NCI-H510A treated with DMSO at 0.1 percent for 48 hours (cell line): ENCODE measurements at places on chromosomes 7 and 10.

GRCh38 chr10:18743926-18744325, 84.7 kb downstream of the ARL5B start:
- no peak for DNase-seq

- no peak for DNase-seq
Measured at GRCh38 chr10:25758041-25758457, 176.0 kb upstream of the MYO3A start.

GRCh38 chr7:117020591-117020973, 67.3 kb downstream of the ST7 start:
- peak; percentile 34 for DNase-seq

- no peak for DNase-seq
Measured at GRCh38 chr10:87846023-87846422, 17.3 kb downstream of the KLLN start.

- DNase-seq, result no peak
Measured at GRCh38 chr7:55374213-55374612, 9.1 kb downstream of the LANCL2 start.

DNA sequence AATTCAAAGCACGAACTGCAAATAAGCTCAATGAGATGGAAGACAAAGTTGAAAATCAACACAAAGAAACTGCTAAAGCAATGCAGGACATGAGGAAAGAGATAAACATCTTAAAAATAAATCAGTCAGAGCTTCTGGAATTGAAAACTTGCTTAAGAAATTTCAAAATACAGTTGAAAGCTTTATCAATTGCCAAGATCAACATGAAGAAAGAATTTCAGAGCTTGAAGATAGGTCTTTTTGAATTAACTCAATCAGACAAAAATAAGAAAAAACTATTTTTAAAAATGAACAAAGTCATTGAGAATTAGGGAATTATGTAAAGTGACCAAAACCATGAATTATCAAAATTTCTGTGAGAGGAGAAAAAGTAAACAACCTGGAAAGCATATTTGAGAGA, 218.1 kb downstream of the CTNNA3 start:
- DNase-seq, result no peak

GRCh38 chr7:133114519-133114918, 32.6 kb upstream of the CHCHD3 start:
- DNase-seq, result no peak

DNA sequence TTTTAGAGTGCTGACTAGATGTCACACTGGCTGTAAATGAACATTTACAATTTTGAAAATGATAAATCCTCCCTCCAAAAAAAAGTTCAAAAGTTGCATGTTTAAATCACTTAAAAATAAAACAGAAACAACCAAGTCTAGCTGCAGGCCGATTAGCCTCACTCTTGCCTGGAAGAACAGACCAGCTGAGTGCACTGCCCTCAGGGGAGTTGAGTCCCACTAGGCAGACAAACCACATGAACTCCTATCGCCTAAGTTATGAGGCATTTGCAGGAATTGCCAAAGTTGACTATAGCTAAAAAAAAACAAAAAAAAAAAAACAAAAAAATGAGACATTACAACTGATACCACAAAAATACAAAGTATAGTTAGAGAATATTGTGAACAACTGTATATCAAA, 510.0 kb downstream of the ANKRD7 start:
- DNase-seq, result no peak

DNA sequence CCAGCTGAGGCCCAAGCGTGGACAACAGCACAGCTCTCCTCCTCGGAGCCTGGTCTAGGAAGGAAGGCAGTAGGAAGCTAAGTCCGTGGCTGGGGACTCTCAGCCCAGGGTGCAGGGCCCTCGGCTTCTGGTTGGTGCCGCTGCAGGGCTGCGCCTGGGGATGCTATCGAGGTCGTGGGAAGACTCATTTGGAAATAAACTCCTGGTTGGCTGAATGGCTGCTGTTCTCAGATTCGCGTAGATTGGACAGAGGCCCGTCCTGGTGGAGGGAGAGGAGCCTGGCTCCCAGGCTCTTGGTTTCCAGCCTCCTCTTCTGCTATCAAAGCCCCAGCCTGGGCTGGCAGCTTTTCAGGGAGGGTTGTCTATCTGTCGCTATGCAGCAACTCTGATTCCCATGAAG, 152.6 kb upstream of the FZD8 start:
- no peak for DNase-seq

DNA sequence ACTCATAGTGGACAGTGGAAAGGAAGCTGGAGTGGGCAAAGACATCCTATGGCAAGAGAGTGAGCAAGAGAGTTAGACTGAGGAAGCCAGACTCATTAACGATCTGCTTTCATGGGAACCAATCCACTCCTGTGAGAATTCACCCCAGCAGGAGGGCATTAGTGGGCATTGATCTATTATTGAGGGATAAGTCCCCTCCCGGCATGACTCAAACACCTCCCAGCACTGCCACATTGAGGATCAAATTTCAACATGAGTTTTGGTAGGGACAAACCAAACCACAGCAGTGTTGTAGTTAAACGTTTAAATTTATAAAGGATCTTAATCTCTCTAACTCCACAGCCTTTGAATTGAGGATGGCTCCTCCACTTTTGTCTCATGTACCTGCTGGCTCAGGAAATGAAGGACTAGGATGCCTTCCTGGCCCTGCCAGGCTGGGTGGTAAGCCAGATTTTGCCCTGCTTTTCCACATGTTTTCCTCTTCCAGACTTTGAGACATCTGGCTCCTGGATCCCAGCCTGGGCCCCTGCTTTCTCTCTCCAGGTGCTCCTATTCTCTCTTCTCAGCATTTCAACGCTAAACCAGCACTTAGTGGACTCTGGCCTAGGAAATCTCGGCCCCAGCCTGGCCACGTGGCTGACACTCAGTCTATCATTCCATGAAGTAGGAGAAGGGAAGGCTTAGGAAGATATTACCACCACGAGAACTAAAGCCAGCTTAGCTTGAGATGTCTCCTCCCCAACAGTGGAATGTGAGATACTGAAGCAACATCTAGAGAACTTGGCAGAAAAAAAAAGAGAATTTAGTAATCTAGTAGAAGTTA, 96.5 kb upstream of the PIP4K2A start:
- no peak for DNase-seq

DNA sequence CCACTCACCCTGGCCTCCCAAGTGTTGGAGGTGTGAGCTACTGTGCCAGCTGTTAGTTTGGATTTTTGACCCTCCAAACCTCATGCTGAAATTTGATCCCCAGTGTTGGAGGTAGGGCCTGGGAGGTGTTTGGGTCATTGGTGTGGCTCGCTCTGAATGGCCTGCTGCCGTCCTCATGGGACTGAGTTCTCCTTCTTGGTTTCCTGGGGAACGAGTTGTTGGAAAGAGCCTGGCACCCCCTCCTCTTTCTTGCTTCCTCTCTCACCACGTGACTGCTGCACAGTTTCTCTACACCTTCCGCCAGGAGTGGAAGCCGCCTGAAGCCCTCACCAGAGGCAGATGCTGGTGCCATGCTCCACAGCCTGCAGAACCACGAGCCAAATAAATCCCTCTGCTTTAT, 253.5 kb downstream of the PHTF2 start:
- peak; percentile 2 for DNase-seq

DNA sequence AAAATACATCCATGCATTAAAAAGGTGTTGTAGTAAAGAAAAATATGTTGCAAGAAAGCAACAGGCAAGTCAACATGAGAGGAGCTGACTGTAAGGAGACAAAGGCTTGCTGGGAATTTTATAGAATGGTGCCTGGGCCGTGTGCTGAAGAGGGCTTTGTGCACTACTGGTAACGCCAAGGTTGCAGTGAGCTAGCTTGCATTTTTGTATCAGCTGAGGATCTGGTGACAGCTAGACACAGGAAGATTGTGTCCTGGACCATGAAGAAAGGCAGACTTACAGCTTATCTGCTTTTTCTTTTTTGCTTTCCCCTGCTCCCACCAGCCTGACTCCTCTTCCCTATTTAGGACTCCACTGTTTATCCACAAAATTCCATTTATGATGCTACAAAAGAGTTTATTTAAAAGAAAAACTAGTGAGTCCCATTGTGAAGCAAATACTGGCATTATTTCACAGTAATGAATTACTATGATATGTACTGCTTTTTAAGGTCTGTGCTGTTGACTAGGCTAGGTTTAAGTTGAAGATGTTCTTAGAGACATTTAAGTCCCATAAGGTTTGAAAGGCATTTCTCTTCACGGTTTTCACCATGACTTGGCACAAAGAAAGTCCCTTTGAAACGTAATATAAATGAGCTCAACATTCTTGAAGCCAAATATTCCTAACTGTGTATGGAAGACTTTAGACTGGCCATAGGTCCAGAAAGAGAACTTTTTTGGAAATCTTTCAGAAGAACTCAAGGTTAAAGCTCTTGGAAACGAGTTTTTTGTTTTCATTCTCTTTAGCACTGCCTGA, 88.6 kb downstream of the SEC23IP start:
- no peak for DNase-seq

GRCh38 chr10:86955501-86956194, 1.8 kb downstream of the MMRN2 start:
- DNase-seq, result no peak

GRCh38 chr10:75195035-75195763, 15.4 kb upstream of the VDAC2 start:
- no peak for DNase-seq

DNA sequence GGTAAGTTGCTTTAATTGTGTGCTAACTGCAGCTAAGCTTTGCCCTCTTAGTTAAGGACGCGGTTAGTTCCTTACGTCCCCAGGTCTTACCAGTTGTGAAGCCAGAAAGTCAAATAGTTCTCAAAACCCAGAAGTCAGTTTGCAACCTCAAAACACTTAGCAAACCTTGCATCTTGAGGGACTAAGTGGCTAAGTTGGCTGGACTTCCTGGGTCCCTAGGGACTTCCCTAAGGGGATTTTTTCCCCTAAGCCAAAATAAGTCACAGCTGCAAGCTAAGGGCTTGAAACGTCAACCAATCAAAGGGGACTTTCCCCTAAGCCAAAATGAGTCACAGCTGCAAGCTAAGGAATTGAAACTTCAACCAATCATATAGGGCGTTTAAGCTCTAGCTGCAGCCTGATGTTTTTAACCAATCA, 36.2 kb upstream of the HECW1 start:
- no peak for DNase-seq

DNA sequence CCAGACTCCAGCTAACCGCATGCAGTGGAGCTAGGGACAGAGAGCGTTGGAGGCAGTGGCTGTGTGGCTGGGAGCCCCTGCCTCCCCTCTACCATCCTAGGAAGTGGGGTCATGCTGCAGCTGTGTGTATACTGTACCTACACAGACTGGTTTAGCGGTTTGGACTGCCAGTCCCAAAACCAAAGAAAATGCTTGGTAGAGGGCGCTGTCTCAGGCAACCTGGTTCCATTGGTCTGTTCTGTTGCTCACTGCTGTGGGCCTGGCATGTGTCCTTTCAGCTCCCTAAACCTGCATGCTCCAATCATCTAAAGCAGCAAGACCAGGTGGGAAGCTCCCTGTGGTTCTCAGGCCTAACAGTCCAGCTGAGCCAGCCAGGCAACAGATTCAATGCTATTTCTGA, 4.5 kb downstream of the RBP4 start:
- DNase-seq, result no peak

GRCh38 chr10:52391927-52392602, 78.0 kb downstream of the DKK1 start:
- no peak for DNase-seq

GRCh38 chr7:72403458-72404076, 8.6 kb downstream of the CALN1 start:
- no peak for DNase-seq

GRCh38 chr10:48758411-48758810, 73.7 kb downstream of the WDFY4 start:
- DNase-seq, result no peak

DNA sequence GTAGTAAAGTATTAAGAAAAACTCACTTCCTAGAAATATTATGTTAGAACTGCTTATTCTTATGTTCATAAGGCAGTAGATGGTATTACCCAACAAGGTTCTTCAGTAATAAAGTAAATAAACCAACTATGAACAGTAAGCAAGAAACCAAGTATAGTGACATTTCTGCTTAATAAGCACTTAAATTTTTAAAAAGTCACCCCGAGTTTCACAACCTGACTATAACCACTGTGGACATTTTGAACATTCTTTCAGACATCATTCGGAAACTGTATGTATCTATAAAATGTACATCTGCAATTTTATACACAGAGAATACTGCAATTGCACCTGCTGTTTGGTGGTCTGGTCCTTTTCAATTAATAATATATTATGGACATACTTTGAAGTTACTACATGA, 1073.6 kb downstream of the XPNPEP1 start:
- no peak for DNase-seq

- DNase-seq, result no peak
Measured at GRCh38 chr7:48144291-48144768, 26.9 kb upstream of the ABCA13 start.

DNA sequence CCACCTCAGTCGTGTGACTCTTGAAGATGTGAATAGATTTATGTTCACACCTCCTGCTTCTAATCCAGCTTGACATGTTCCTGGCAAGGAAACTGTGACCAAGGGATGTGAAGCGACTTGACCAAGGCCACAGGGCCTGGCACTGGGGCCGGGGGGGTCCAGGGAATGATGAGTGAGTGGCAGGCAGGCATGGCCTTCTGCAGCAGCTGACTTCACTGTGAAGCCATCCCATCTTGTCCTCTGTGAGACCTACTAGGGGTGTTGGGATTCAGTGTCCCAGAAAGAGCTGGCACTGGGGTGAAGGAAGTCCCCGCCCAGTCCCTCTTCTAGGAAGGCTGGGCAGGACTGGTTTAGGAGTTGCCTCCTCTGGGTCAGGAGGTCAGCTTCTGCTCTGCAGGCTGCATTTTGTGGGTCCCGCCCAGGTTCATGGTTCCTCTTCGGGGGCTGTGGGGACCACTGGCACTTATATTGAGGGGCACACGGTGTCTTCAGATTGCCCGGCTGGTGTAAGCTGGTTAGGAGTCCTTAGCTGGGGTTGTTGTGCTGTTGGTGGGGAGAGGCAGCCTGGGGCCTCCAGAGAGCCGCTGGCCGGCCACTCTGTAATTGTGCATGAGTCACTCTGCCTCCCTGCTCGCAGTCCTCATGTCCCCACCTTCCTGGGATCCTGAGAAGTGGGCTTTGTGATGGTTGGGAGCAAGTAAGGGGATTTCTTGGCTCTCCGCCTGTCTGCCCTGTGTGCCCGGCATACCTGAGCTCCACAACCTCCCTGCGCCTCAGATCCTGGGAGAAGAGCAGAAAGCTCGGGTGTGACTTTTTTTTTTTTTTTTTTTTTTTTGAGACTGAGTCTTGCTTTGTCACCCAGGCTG, 11.0 kb downstream of the ZMIZ1 start:
- DNase-seq, result no peak

DNA sequence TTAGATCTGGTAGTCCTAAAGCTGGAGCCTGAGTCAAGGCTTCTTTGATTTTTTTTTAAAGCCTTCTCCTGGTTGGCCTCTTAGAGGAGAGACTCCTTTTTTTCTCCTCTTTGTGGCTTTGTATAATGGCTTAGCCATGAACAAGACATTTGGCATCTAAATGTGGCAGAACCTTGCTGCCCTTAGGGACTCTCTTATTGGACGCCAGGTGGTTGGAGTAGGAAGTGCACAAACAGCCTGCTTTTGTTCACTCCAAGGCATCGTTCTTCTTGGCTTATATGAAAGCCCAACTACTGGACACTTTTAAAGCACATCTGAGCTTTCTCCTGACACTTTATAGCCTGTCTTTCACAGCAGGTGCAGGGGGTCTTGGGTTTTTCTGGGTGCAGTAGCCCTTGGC, 25.0 kb downstream of the ZPBP start:
- peak; percentile 78 for DNase-seq

GRCh38 chr10:36574207-36574606, 551.2 kb upstream of the ANKRD30A start:
- DNase-seq, result no peak
